ENCODE measurements at places on chromosomes 7 and 10. TPM values are rescaled to one million over a fixed set of nuclear protein-coding genes. Genes with fewer than 3 reads are reported as not detected.

ASB10 gene
- not detected for polyA plus RNA-seq

SP8 gene
- polyA plus RNA-seq: not detected

ELOVL3 gene
- 0.58 TPM for polyA plus RNA-seq

RBP4 gene
- 931 TPM for polyA plus RNA-seq

SPDYE2 gene
- not detected for polyA plus RNA-seq

ICA1 gene
- polyA plus RNA-seq: not detected

FAM171A1 gene
- 37.7 TPM for polyA plus RNA-seq
